Left renal pelvis (tissue), 4 donors: ENCODE measurements at places on chromosomes 6 and 20. TPM values are rescaled to one million over a fixed set of nuclear protein-coding genes. Genes with fewer than 3 reads are reported as not detected.

Gene PHACTR3
- 2.4 TPM for polyA plus RNA-seq

Gene CYP21A2
- 1.1 TPM for polyA plus RNA-seq

Gene BNIP5
- 0.04 TPM for polyA plus RNA-seq

GRCh38 chr6:98724537-98724936 lies 109.8 kb upstream of the POU3F2 start:
- DNase-seq = no peak

DNA sequence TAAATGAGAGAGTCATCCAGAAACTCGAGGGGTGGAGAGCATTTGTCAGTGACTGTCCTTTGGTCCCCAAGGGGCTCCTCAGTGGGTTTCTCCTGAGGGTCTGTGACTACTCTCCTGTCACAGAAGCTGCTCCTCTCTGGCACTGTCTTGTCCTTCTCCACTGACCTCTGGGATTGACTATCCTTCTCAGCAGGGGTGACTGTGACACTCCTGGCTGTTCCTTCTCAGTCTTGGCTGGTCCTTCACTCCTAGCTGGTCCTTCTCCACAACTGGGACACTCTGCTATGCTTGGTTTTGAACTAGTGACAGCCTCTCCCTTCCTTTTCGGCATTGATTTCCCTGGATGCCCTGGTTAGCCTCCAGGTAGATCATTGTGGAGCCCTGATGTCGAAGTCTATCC lies 33.5 kb downstream of the DYNLT1 start:
- DNase-seq = no peak

- DNase-seq = no peak
These were observed 14.3 kb upstream of the RAB5IF start for GRCh38 chr20:36591281-36591680.
